Right kidney (tissue), 9 donors: ENCODE measurements at places on chromosomes 16 and 17.

GRCh38 chr17:77332034-77332971 lies 191.5 kb downstream of the SEC14L1 start:
- DNase-seq: no peak

DNA sequence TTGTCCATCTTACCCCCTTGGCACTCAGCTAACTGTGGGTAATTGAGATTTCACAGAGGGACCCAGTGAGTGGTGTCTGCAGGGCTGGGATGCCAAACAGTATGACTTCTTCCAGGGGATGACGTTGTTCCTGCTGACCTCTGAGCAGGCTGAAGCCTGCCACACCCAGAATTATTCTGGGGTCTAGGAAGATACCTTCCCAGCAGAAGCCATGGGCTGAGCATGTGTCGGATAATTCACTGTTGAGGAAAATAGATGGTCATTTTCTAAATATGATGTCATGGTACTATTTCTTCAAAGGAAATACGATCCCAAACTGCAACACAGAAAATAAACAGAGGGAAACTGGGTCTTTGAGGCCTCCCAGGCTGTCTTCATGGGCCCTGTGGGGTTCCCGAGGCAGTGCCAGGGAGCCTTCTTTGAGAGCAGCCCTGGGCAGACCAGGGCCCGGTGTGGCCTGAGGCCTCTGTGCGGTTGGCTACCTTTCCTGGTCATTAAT lies 17.4 kb downstream of the WNT9B start:
- DNase-seq: no peak

GRCh38 chr16:27154705-27155521 lies 48.4 kb upstream of the KDM8 start:
- DNase-seq: peak; percentile 50

- DNase-seq: peak; percentile 87
These were observed 763 bp upstream of the SOX9 start for GRCh38 chr17:72119873-72120641.

DNA sequence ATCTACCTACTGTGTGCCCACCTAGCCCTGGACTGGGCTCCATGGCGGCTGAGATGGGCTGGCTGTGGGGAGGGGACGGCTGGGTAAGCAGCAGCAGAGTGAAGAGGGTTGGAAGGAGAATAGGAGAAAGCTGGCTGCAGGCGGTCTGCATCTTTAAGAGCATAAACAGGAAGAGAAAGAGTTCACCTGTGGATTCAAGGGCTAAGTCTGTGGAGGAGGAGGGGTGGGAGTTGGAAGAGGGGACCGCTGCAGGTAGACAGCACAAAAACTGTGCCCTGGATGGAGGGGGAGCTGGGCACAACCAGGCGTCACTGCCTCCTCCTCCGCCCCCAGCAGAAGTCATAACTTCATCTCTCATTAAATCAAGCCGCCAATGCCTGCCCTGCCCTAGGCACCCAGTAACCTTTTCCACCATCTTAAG lies 677 bp downstream of the SLC13A2 start:
- no peak for DNase-seq

GRCh38 chr17:29379084-29379991 lies 10.8 kb upstream of the TAOK1 start:
- no peak for DNase-seq
